LNCaP clone FGC (cell line): ENCODE measurements at places on chromosomes 4 and X.

DNA sequence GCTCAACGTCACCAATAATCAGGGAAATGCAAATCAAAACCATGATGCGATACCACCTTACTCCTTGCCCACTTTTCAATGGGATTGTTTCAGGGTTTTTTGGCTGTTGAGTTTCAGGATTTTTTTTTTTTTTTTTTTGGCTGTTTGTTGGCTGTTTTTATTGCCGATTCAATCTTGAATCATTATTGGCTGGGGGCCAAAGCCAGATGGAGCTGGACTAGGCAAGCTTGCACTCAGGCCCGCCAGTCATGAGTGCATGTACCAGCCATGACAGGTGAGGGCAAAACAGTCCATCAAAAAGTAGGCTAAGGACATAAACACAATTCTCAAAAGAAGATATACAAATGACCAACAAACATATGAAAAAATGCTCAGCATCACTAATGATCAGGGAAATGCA, 13.3 kb downstream of the YIPF7 start:
- DNase-seq, result no peak

- DNase-seq, result no peak
These were observed 14.9 kb downstream of the NRK start for GRCh38 chrX:105837232-105837631.

DNA sequence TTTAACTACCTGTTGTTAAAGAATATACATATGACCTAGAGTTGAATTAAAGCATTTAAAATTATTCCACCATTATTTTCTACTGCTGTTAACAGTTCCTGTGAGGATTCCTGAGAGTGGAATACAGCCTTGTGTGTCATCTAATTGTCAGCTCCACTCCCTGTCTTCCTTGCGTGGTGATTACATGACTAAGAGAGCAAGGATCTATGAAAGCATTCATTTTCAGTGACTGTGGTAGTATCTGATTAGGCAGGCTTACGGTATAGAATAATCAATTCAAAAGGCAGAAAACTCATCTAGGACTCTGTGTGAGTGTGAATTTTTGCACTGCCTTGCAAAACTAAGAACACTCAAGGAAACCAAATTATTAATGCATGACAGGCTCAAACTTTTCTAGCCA, 577.8 kb downstream of the SH3BGRL start:
- no peak for DNase-seq

DNA sequence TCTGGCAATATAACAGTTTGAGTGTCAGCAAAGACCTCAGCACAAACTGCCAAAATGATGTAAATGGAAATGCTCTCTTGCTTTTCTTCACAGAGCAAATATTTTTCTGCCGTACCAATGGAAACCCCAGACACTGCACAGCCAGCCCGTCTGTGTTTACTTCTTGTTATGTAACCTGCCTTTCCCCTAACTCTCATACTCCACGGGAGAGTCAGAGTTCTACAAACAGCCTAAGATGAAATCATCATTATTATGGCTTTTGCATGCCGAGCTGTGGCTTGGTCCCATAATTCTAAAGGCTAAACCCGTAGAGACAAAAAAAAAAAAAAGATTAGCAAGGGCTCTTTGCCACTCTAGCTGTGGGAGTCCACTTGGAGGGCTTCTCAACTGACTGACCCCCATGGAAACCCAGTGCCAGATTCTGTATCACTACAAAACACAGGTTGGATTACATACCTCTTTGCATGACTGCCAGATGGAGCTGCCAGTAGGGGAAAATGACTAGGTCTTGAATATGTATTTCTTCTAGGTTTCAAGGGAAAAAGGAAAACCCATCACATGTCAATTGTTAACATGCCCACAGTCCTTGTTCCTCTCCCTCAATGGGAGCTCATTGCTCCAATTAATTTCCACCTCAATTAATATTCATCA, 197.2 kb upstream of the CNKSR2 start:
- no peak for DNase-seq

GRCh38 chr4:48602222-48602621, 112.2 kb downstream of the ZAR1 start:
- no peak for DNase-seq

DNA sequence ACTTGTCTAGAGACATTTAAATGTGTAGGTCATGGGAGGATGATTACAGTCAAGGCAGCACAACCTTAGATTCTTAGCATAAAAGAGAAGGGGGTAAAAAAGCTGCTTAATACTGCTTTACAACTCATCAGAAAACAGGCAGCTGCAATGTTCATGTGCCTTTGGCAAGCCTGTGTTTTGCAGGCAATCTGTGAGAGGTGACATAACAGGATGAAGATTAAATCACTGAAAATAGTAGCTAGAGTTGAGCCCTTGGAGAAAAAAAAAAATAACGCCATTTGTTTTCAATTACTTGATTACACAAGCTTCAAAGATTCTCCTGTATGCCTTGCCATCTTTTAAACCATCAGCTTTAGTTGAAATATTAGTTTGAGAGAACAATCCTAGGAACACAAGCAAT, 847.6 kb upstream of the LCORL start:
- DNase-seq, result no peak

GRCh38 chr4:29734343-29735213, 985.6 kb upstream of the PCDH7 start:
- no peak for DNase-seq

- peak; percentile 4 for DNase-seq
These were observed 941.2 kb upstream of the TENM3 start for GRCh38 chr4:181301735-181302710.
